ENCODE measurements at places on chromosomes 13 and 19.
A peak's percentile ranks its signal among the peaks of the same experiment; 100 is the strongest.

DNA sequence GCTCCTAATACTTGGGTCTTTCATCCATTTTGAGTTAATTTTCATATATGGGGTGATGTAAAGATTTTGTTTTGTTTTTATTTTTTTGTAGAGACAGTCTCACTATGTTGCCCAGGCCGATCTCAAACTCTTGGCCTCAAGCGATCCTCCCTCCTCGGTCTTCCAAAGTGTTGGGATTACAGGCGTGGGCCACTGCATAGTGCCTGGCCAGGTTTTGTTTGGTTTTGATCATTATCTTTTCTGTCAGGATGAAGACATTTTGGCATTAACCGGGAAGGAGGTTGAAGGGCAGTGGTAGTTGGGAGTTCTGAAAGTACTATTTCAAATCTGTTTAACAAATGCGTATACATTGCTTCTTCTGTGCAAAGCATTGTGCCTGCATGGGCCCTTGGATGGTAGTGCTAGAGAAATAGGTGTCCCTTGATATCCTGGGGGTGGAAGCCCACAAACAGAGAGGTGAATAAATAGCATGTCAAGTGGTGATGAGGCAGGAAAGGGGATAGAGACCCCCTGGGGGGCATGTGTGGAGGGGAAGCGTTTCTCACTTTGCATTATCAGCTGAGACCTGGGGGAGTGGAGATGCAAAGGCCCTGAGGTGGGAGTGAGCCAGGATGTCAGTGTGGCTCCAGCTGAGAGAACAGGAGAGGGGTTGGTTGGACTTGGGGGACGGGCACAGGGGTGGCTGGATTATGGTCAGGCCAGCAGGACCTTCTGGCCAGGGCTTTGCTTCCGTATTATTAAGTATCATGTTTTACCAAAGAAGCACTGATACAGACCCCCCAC, 41.4 kb downstream of the GATAD2A start:
- DNase-seq, result no peak

GRCh38 chr13:44619651-44620050, 43.5 kb upstream of the TSC22D1 start:
- no peak for DNase-seq

GRCh38 chr13:27276188-27276587, 5.6 kb downstream of the RASL11A start:
- peak; percentile 77 for DNase-seq

- DNase-seq, result no peak
Measured at GRCh38 chr13:66952507-66952906, 277.6 kb downstream of the PCDH9 start.

DNA sequence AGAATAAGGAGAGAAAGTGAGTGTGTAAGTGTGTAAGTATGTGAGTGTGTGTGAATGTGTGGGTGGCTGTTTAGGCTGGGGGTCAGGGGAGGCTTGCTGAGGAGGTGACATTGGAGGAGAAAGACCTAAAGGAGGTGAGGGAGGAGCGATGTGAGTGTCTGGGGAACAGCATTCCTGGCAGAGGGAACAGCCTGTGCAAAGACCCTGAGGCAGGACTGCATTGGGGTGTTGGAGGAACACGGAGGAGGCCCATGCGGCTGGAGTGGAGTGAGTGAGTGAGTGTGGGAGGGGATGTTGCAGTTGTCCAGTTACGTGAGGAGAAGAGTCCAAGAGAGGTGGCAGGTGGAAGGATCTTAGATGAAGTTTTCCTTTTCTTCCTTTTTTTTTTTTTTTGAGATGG, 31.8 kb downstream of the NFILZ start:
- no peak for DNase-seq

- DNase-seq, result no peak
Measured at GRCh38 chr19:47991191-47991808, 670 bp downstream of the BSPH1 start.

- no peak for DNase-seq
Measured at GRCh38 chr13:109697936-109698335, 88.4 kb downstream of the IRS2 start.

- no peak for DNase-seq
Measured at GRCh38 chr19:31572102-31572975, 223.1 kb upstream of the TSHZ3 start.

DNA sequence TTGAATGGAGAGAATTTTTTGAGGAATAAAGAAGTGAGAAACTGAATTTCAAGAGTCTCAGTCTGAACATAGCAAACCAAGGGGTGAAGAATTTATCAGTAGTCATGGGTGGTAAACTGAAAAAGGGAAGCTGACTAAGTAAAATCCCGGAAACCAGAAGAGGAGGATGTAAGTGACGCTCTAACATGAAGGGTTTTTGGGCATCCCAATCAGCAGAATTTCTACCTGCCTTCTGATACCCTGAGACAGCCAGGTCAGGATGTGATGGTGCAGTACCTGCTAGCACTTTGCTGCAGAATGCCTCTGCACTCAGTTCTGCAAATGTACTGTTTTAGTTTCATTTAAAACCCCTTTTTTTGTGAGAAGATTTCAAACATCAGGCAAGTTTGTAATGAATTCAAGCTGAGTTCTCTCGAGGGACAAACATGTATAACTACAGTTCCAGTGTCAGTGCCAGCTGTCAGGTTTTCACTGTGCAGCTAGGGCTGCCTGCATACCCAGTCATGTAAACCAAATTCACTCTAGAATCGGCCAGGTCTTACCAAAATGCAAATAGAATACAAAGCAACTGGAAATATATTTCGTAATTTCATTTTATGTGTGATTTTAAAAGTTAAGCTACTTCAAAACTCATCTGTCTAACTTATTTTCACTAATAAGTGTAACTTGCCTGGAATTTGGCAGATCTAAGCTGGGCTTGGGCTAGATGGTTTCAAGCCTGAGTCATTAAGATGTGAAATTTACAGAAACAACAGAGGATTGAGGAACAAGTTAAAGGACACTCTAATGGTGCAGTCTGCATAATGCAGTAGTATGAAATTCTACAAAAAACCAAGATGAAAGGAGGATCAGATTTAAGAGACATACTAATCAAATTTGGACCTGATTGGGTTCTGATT, 13.8 kb downstream of the METTL21C start:
- peak; percentile 46 for DNase-seq

GRCh38 chr19:55383279-55384130, 587 bp downstream of the TMEM238 start:
- peak; percentile 81 for DNase-seq

DNA sequence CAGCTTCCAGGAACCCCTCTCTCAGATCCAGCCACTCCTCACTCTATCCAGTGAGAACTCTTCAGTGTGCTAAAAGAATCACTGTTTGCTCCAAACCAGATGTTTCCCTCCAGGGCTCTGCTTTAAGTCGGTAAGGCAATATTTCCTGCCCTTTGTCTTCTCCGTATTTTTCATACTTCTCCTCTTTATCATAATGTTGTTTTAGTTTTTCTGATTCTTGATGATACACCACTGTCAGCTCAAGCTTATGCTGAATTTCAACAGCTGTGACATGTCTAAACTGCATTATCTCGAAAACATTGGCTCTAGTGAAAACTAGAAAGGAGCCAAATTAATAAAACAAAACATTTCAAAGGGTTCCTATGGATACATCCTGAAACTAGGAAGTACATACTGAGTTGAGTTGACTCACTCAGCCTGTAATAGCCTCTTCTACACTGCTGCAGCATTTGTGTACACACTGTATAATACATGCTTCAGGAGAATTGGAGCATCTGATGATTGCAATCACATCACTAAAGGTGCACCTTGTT, 39.8 kb downstream of the GPR180 start:
- peak; percentile 69 for DNase-seq

DNA sequence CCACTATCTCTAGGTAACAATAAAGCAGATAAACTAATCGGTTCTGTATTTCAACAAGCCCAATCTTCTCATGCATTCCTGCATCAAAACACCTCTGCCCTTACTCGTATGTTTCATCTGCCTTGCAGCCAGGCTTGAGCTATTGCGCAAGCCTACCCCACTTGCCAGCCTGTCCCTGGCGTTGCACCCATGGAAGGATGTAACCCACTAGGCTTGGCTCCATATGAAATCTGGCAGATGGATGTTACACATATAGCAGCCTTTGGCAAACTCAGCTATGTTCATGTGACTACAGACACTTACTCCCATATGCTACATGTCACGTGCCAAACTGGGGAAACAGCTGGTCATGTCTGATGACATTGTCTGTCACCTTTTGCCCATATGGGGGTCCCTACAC, 11.9 kb upstream of the ZNF549 start:
- DNase-seq, result no peak

DNA sequence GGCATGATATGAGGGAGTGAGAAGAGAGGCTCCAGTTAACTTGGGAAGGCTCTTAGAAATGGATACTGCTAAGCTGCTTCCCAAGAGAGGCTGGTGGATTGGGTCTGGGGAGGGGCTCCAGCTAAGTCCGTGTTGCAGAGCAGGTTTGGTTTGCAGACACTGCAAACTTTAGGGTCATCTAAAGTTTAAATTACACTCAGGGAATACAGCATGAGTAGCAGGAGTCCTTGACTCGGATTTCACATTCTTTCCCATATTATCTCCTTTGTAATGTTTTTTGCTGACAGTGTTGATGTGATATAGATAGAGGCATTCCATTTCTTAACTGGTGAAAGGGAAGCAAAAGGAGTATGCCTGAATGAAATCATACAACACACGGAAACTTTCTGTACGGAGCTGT, 31.9 kb downstream of the SGCG start:
- DNase-seq, result peak; percentile 31

DNA sequence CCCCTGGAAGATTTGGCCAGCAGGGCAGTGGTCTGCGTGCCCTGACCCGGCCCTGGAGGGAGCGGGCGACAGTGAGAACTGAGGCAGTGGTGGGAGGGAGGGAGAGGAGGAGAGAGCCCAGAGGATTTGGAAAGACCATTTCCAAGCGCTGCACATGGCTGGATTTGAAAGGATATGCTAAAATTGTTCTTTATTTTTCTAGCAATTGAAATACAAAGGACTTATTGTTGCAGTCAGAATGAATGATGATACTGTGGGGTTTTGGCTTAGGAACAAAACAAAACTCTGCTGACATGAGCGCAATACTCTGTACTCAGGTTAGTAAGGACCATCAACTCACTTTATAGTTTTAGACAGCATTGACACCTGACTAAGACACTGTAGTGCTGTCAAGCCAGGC, 69.5 kb downstream of the TNFRSF19 start:
- no peak for DNase-seq

- no peak for DNase-seq
Measured at GRCh38 chr13:30147421-30147820, 159.9 kb downstream of the KATNAL1 start.

Measured in iris pigment epithelial cell (primary cell).